ENCODE measurements at places on chromosomes 6 and 20.

DNA sequence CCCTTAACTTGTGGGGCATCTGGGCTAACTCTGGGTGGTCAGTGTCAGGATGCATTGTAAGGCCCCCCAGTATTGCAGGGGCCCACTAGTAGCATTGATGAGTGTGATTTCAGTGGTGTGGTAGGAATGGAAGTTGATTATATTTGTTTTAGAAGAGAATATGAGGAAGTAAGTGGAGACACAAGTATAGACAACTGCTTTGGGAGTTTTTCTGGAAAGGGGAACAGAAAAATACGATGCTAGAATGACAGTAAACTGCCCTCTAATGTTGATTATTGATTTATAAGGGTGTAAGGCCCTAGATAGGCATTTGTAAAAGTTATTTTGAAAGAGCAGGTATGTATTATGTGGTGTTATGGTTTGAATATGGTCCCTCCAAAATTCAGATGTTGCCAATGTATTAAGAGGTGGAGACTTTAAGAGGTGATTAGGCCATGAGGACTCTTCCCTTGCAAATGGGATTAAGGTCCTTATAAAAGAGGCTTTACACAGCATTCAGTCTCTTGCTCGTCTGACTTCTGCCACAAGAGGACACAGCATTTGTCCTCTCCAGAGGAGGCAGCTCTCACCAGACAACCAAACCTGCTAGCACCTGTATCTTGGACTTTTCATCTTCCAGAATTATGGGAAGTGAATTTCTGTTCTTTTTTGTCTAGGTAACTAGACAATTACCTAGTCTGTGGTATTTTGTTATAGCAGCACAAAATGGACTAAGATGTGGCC is 135.9 kb upstream of the DTNBP1 start:
- DNase-seq, result no peak

DNA sequence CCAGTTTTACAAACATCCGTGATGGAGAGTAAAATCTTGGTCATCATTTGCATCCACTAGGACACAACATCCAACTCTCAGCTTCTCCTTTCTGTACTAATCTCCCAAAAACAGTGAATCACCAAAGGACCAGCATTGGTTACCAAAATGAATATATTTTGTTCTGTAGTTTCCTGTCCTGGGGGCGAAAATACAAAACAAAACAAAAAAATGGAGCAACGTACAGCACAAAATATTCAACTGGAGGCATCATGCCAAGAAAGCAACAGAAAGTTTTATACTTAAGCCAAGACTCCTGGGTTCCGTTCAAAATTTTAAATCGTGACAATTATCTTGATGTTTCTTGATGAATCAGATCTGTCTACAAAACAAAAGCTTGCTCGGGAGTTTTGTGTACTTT is 126.6 kb upstream of the CCDC28A start:
- no peak for DNase-seq

DNA sequence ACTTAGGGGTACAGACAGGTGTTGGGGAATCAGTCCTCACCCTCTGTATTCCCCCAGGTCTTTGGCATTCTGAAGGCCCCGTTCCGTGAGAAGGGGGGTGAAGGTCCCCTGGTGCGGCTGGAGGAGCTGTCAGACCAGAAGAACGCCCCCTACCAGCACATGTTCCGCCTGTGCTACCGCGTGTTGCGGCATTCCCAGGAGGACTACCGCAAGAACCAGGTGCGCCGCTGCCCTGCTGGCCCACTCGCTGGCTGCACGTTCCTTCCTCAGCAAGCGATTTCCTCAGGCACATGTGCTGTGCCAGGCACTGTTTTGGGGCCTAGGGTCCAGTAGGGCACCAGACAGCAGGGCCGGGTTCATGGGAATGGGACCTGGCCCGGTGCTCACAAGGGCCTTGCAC is 44.4 kb downstream of the UQCC2 start:
- DNase-seq, result no peak

DNA sequence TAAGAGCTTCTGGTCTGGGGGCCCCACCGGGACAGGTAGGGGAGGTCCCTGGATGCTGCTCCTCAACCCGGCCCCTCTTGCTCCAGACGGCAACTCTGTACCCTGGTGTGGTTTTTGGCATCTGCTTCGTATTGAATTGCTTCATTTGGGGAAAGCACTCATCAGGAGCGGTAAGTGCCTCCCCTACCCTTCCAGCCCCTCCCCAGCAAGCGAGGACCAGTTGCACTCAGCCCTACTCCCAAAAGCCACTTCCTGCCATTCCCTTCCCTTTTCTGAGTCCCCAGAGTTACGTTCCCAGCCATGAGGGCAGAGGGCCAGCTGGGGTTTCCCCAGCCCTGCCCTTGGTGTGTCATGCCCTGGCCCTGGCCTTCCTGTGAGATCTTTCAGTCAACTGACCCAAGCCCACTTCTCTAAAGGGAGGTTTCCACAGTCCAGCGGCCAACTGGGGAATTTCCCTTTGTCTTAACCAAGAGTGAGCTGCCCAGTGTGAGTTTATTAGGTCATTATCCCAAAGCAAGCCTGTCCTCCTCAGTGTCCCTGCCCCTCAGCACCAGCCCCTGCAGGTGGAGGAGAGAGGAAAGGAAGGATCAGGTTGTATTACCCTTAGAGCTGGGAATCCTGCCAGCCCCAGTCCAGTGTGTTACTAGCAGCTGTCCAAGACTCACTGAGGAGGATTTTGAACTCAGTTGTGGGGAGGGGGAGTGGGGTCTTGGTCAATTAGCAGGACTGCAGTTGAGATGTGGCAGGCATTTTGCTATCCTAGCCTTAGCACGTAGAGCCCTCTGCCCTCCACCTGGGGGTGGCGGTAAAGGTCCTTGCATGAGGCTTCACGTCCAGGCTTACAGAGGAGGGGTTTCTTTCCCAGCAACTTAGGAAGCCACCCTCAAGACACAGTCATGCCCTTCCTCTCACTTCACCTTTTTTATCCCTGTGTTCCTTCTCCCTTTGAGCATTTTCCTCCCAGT is 45.8 kb downstream of the TM9SF4 start:
- no peak for DNase-seq

GRCh38 chr20:57791178-57791962 is 81.6 kb upstream of the PMEPA1 start:
- no peak for DNase-seq

DNA sequence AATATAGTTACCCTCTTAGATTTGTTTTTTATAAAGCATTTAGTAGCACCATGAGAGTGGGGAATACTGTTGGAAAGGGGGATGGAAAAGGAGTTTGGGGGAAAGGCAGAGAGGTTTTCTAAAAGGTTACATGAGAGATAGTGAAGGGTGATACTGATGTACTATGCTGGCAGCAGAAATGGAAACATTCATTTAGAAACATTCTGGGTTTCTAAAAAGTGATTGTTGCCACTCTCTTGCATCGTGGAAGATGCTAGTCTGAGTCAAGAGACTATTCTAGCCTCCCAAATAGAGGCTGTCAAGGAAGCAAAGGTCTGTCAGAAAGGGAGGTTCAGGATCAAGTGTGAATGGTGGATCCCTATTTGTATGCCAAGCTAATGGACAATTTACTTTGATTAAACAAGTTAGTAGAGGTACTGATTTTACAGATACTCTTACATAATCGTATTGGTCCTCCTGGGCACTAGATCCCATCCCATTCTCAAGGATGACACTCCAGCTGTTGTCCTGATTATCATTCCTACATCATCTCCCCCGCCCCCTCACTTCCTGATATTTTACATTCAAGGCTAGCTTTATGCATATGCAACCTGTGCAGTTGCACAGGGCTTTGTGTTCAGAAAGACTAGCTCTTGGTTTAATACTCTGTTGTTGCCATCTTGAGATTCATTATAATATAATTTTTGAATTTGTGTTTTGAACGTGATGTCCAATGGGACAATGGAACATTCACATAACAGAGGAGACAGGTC is 15.4 kb upstream of the ABT1 start:
- no peak for DNase-seq

- no peak for DNase-seq
Observed at GRCh38 chr6:114446342-114446741, 103.5 kb upstream of the HS3ST5 start.

DNA sequence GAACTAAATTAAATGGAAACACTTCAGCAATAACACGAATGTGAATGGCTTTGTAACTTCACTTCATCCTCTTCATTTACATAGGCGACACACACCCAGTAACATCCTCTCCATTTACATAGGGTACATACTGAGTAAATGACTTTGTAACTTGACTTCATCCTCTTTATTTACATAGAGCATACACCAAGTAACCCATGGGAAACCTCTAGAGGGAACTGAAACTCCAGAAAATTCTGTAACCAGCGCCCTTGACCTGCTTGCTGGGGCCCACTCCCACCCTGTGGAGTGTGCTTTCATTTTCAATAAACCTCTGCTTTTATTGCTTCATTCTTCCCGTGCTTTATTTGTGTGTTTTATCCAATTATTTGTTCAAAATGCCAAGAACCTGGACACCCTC is 81.6 kb upstream of the OPRM1 start:
- DNase-seq, result no peak

DNA sequence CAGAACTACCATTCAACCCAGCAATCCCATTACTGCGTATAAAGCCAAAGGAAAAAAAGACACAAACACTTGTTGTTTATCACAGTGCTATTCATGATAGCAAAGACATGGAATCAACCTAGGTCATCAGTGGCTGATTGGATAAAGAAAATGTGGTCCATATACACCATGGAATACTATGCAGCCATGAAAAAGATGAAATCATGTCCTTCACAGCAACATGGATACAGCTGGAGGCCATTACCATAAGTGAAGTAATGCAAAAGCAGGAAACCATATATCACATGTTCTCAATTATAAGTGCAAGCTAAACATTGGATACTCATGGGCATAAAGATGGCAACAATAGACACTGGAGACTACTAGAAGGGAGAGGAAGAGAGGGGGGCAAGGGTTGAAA is 299.6 kb downstream of the ADGRG6 start:
- DNase-seq, result no peak

DNA sequence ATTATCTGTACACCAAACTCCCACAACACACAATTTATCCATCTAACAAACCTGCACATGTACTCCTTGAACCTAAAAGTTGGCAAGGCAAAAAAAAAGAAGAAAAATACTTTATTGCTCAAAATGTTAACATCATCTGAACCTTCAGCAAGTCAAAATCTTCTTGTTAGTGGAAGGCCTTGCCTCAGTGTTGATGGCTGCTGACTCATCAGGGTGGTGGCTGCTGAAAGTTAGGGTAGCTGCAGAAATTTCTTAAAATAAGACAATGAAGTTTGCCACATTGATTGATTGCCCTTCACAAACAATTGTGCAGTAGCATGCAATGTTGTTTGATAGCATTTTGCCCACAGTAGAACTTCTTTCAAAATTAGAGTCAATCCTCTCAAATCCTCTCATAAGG is 2.7 kb upstream of the WFDC11 start:
- no peak for DNase-seq

DNA sequence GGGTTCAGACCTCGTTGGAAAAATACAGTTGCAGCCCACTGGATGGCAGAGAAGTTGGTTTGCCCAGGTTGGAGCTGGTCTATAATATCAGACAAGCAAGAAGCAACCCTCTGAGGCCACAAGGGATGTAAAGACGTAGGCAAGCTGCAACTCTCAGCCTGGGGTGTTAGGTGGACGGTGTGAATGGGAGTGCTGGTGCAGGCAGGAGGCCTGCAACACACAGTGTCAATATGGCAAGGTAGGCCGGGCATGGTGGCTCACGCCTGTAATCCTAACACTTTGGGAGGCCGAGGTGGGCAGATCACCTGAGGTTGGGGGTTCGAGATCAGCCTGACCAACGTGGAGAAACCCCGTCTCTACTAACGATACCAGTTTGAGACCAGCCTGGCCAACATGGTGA is 10.5 kb downstream of the VPS16 start:
- no peak for DNase-seq

DNA sequence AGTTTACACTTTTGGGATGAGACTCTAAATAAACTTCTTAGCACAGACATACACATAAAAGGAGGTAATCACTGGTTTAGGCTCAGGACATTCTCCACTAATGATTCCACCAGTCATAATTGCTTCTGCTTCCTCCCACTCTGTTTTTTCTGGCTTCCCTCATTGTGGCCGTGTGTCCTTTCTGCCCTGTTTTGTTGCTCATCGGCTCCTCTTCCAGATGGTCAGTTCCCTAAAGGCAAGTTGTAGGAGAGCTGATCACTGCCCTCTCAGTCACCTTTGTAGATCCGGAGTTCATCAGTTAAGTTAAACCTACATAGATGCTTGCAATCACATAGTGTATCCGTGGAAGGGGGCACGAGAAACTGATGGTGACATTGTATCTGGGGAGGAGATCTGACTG is 200.5 kb upstream of the ARG1 start:
- no peak for DNase-seq

DNA sequence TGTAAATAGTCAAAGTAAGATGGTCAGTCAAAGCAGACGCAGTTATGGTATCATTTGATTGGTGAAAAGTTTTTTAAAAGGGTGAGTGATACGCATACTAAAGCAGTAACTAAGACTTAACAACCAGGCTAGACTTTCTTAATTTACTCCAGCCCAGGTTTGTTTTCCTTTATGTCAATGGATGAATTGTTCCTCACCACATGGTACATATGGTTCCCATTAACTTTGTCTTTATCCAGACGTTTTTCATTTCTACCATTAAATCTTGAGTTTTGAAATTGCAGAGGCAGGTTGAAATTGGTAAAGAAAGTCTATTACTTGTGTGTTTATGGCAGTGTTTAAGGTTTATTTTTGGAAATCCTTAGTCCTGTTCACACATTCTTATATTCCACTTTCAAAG is 98.5 kb upstream of the SCGN start:
- no peak for DNase-seq

DNA sequence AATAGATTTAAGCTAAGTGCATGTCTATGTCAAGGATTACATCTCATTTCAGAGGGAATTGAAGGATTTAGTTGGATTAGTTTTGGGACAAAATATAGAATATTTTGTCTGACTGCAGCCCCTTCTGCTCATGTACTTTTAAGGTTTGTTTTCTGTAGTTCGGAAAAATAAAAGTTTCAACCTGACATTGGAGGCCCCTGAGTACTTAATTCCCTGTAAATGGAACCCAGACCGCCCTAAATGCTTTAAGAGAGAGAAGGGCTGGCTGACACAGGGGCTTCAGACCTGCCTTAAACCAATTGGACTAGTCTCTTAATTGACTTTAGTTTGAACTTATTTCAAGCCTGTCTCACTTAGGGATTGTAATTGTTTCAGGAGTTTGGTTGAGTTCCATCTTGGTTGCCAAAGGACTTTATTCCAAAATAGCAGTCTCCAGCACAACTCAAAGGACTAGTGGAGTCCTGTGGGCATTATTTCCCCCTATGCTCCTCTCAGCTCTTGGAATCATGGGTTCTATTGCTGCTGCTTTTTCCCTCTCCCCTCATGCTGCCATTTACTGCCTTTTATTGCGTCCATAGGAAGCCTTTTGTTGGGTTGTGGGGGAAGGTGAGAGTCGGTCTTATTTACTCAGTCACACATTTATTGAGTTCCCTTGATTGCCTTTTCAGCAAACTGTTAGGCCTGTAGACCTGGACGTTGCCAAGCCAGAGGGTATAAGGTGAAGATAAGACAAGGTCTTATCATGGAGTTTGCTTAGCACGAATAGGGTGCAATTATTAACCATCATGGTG is 14.5 kb downstream of the BRD2 start:
- DNase-seq, result no peak

Data from stimulated activated CD4-positive, alpha-beta T cell treated with anti-CD3 and anti-CD28 coated beads, Interleukin-1b, Interleukin-23, amount 100 ng/mL, for 1 hour (primary cell).